Trophoblast cell (in vitro differentiated cells and primary cell): ENCODE measurements at places on chromosomes 2 and 18.

GRCh38 chr18:40957533-40958070 is 997.4 kb upstream of the PIK3C3 start:
- H3K4me1 ChIP-seq, result no peaks in the 10 kb centered on the region
- H3K36me3 ChIP-seq, result no peaks in the 10 kb centered on the region
- no peak overlapping the region for H3K4me3 ChIP-seq

GRCh38 chr18:51912381-51912780 is 427.6 kb upstream of the DCC start:
- no peaks in the 10 kb centered on the region for H3K4me1 ChIP-seq
- H3K27ac ChIP-seq, result no peak overlapping the region
- DNase-seq, result no peak
- no peaks in the 10 kb centered on the region for H3K36me3 ChIP-seq
- no peaks in the 10 kb centered on the region for H3K27me3 ChIP-seq
- no peak overlapping the region for H3K4me3 ChIP-seq

DNA sequence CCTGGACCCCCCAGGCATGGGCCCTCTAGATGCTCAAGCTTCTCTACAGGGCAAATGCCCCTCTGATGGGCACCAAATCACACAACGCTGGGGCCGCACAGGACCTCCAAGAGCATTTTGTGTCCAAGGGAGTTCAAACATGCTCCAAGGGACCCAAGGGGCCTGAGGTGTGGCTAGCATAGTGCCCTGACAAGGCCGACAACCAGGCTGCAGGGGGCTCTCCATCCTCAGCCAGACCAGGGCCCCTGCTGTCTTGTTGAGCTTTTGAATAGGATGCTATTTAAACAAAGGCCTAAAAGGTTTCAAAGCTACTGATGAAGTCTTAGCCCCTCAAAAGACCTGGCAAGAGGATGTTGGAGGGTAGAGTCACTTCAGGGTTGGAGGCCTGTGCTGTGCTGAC is 33.1 kb downstream of the EN1 start:
- H3K4me1 ChIP-seq, result peaks cover 18% of the 10 kb centered on the region
- no peaks in the 10 kb centered on the region for H3K36me3 ChIP-seq
- DNase-seq, result no peak
- no peaks in the 10 kb centered on the region for H3K27me3 ChIP-seq
- no peak overlapping the region for H3K27ac ChIP-seq
- H3K4me3 ChIP-seq, result no peak overlapping the region

- no peak overlapping the region for H3K4me3 ChIP-seq
- H3K4me1 ChIP-seq, result no peaks in the 10 kb centered on the region
- H3K27ac ChIP-seq, result no peak overlapping the region
- H3K27me3 ChIP-seq, result no peaks in the 10 kb centered on the region
- DNase-seq, result peak; percentile 31
Observed at GRCh38 chr18:10518595-10519255, 7.1 kb upstream of the NAPG start.
